Naive thymus-derived CD8-positive, alpha-beta T cell (primary cell): ENCODE measurements at places on chromosomes 6 and 20. TPM values are rescaled to one million over a fixed set of nuclear protein-coding genes. Genes with fewer than 3 reads are reported as not detected.

GRCh38 chr6:157753291-157753690 is 69.8 kb upstream of the SNX9 start:
- DNase-seq: no peak

- DNase-seq: no peak
Measured at GRCh38 chr6:34237316-34237721, 646 bp downstream of the HMGA1 start.

DNA sequence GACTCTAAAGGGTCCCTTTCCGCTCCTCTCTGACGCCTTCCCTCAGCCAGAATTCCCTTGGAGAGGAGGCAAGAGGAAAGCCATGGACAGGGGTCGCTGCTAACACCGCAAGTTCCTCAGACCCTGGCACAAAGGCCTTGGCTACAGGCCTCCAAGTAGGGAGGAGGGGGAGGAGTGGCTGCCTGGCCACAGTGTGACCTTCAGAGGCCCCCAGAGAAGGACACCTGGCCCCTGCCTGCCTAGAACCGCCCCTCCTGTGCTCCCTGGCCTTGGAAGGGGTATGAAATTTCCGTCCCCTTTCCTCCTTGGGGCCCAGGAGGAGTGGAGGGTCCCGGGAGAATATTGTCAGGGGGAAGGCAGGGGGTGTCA is 2.7 kb downstream of the VEGFA start:
- no peak for DNase-seq

DNA sequence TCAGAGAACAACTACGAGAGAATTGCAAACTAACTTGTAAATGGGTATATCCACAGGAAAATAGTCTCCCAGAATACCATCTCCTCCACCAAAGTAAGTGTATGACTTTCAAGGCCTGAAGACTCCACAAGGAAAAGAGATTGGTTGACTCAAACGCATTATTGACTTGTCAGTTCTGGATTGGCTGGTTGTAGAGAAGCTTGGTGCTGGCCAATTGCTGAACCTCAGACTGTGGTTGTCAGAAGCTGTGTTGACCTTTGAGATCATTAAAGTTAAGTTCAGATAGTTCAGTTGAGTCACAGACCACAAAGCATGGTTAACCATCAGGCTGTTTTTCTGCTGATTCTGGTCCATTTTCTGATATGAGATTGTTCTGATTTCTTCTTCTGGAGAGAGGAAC is 388.3 kb downstream of the BMP2 start:
- DNase-seq: no peak

DNA sequence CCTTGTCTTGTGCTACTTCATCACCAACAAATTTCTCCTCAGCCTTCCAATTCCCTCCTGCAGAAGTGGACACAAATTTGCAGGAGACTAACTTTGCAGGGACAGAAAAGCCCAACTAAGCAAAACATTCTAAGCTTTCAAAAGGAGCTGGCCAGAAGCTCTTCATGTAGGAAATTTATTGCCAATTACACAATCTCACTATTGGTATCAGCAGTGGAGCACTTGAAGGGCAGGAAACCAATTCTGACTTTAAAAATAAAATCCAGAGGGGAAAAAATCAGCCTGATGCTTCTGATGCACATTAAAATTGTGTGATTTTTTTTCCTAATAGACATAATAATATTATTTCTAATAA is 193.3 kb downstream of the LY86 start:
- no peak for DNase-seq

- DNase-seq: no peak
Measured at GRCh38 chr20:19816386-19816785, 58.3 kb downstream of the RIN2 start.

DNA sequence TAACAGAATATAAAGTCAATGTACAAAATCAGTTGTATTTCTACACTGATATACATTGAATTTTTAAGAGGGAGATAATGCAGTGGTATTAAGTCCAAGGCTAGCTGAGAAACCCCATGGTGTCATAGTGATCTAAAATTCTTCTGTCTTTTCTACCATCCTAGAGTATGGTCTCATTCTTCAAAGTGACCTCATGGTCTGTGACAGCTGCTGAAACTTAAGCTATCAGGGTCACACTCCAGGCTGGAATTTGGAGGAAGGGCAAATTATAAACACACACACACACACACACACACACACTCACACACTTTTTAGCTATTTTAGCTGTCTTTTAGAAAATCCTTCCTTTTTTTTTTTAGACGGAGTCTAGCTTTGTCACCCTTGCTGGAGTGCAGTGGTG is 47.3 kb upstream of the DYNLRB1 start:
- DNase-seq: no peak

GRCh38 chr6:81252231-81252630 is 500.2 kb downstream of the TENT5A start:
- DNase-seq: no peak

- no peak for DNase-seq
Measured at GRCh38 chr6:3195695-3196497, 31.6 kb downstream of the TUBB2B start.

- no peak for DNase-seq
Measured at GRCh38 chr6:155439376-155439775, 16.3 kb downstream of the NOX3 start.

DNA sequence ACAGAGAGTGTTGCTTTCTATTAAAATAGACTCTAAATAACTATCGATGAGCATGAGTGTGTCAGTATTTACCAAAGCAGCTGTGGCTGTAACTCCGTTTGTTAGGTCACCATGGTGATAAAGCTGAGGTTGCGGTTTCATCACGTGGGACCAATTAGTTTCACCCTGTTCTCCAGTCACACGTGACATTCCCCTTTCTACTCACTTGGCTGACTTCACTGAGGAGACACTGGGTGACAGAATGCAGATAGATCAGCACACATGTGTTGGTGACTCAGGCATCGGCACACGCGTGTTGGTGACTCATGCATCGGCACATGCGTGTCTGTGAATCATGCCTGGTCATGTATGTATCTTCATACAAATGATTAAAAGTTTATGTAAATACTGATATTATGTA is 285.4 kb downstream of the THBS2 start:
- DNase-seq: peak; percentile 32

DNA sequence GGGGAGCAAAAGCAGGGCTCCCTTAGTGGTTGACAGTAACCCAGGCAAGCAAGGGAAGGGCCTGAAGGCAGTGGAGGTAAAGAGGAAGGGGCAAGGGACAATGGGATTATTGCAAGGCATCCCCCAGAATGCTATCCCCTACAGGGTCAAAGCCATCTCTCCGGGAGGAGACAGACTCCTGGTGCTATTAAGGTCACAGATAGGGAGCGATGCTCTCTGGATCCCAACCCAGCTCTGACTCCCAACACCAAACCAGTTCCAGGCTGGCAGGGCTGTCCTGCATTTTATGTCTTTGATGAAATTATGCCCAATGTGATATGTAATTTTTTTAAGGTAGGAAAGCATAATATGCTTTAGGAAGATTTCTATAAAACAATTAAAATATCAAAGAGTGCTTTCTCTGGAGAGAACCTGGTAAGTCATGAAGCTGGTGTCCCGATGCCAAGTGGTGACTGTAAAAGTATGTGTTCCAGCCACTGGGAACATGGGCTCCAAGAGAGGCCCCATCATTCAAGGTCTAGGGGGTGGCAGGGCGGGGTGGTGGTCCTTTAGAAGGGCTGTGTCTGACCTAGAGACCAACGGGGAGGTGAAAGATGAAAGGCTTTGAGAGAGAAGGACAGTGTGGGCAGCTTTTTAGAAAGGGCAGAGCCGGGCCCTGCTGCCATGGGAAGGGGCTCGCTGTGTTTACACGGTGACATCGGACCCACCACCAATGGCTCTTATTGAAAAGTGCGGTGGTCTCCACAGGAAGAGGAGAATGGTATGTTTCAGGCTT is 276.5 kb downstream of the CDC5L start:
- DNase-seq: no peak

DNA sequence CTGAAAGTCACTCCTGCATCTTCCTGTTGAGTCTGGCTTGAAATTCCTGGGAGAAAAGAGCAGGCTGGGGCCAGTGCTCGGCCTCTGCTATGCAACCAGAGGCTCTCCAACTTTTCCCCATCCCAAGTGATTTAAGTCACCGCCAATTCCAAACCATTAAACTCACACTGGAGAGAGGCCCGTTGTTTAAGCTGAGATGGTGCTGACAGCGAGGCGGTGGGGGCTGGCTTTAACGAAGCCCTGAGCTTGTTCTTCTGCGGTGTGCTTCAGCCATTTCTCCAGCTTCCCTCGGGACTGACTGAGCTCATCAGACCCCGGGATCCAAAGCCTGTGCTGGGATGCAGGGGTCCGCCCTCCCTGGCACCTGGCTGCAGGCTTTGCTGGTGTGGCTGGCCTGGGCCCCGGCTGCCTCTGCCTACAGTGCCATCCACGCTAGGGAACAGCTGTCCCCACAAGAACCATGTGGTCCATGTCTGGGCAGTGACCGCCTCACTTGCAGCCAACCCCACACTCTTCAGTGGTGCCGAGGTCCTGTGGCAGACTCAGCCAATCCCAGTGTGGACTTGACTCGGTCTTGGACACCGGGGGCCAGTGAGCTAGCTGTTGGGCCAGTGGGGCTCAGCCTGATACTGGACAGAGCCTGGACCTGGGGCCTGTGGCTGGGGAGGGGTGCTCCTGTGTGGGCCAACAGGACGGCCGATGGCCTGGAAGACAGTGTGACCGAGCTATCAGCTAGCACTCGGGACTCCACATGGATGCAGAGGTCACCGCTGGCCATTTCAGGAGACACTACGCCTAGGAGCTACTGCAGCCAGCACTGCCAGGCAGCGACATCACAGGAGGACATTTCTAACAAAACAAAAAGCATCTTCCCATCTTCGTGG is 21.2 kb downstream of the RAMACL start:
- no peak for DNase-seq

DNA sequence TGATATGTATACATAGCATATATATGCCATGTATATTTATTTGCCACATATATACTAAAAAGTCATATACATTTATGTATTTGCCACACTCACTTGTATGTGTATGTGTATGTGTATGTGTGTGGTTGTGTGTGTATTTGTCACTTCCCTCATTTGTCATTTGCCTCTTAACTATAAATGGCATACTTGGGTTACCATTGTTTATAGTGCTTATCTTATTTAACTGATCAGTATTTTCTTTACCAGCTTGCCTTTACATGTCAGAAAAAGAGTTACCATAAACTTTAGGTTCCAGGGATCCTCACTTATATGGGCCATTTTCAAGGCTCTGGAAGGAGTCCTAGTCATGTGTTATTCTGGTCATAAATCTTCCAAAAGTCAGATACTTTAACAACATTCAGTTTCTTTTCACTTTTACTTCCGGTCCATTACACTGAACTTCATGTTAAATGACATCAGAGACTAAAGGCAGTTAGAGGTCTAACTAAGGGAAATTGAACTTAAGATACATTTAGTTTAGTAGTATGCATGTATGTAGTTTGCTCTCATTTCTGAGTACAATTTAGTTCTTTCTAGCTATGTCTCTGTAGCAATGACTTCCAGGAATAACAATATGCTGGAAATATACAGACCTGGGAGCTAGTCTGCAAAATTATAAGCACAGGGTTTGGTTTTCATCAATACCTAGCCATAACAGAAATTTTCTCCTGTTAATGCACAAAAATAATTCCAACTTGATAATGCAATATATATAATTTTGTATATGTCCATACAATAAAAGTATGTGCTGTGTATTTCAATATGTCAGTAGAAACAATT is 33.7 kb upstream of the HIVEP1 start:
- no peak for DNase-seq

- no peak for DNase-seq
Measured at GRCh38 chr20:25313593-25313992, 65.7 kb downstream of the PYGB start.

- no peak for DNase-seq
Measured at GRCh38 chr6:25387483-25387882, 108.3 kb downstream of the CARMIL1 start.

GRCh38 chr6:14454473-14454775 is 336.9 kb downstream of the CD83 start:
- DNase-seq: peak; percentile 27

GRCh38 chr6:155273431-155273830 is 9.6 kb downstream of the CLDN20 start:
- no peak for DNase-seq

- peak; percentile 55 for DNase-seq
Measured at GRCh38 chr6:28880894-28881780, 42.6 kb downstream of the TRIM27 start.

GRCh38 chr6:129007701-129008373 is 124.9 kb downstream of the LAMA2 start:
- no peak for DNase-seq

DNA sequence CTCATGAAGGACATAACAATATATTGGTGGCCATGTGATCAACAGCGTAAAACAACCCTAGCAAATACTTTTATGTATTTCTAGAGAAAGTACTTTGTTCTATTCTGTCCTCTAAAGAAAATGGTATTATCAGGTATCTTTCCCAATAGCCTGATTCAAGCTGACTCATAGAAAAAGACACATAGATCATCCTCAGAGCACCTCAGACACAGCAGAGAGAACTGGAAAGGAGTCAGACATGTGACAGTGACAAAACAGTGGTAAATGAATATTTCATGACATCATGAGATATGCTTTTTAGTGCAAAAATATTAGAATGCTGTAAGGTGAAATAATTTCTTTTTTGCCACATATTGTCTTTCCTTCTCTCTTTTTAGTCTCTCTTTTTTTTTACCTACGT is 1355.0 kb upstream of the MAP3K7 start:
- DNase-seq: no peak

DNA sequence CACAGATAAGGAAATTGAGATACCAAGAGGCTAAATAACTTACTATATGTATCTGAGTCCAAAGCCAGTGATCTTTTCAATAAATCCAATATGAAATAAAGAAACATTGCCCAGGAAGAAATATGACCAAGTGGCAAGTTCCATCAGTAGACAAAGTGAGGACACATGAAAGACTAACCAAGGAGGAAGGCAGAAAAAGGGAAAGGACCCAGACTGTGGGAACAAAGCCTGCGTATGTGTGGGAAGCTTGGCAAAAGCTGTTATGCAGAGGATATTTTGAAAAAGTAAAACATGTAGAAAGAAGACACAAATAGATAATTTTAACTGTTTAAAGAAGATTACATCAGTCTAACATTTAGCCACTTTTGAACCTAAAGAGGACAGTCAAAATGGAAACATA is 264.4 kb upstream of the PRDM1 start:
- DNase-seq: no peak

DNA sequence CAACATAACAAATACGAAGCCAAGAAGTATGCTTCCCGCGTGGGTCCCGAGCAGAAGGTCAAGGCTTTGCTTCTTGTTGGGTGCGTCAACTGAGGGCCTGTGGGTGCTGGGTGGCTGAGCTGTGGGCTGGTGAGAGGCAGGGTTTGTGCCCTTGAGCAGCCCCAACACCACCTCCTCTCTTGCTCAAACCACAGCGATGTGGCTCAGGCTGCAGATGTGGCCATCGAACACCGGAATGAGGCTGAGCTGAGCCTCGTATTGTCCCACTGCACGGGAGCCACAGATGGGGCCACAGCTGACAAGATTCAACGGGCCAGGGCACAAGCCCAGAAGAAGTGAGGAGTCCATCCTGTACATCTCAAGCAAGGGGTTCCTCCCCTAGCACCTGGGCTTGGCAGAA is 7.0 kb upstream of the PTPRA start:
- DNase-seq: no peak

- peak; percentile 60 for DNase-seq
Measured at GRCh38 chr20:62795023-62795761, 1.1 kb upstream of the MRGBP start.

Gene EFCAB8
- not detected for polyA plus RNA-seq

Gene DDX43
- polyA plus RNA-seq: 1.1 TPM

Gene ID4
- polyA plus RNA-seq: not detected

Gene CEP162
- 2.4 TPM for polyA plus RNA-seq

Gene BACH2
- 21.7 TPM for polyA plus RNA-seq

Gene RSPO3
- not detected for polyA plus RNA-seq

Gene UBD
- polyA plus RNA-seq: not detected

Gene LAMA4
- polyA plus RNA-seq: not detected

Gene BTN3A1
- polyA plus RNA-seq: 47.3 TPM

Gene PAX1
- not detected for polyA plus RNA-seq

Gene ZFP57
- not detected for polyA plus RNA-seq

Gene PREX1
- 20.9 TPM for polyA plus RNA-seq

Gene PBOV1
- not detected for polyA plus RNA-seq
